ENCODE measurements at places on chromosomes 12 and 14.

DNA sequence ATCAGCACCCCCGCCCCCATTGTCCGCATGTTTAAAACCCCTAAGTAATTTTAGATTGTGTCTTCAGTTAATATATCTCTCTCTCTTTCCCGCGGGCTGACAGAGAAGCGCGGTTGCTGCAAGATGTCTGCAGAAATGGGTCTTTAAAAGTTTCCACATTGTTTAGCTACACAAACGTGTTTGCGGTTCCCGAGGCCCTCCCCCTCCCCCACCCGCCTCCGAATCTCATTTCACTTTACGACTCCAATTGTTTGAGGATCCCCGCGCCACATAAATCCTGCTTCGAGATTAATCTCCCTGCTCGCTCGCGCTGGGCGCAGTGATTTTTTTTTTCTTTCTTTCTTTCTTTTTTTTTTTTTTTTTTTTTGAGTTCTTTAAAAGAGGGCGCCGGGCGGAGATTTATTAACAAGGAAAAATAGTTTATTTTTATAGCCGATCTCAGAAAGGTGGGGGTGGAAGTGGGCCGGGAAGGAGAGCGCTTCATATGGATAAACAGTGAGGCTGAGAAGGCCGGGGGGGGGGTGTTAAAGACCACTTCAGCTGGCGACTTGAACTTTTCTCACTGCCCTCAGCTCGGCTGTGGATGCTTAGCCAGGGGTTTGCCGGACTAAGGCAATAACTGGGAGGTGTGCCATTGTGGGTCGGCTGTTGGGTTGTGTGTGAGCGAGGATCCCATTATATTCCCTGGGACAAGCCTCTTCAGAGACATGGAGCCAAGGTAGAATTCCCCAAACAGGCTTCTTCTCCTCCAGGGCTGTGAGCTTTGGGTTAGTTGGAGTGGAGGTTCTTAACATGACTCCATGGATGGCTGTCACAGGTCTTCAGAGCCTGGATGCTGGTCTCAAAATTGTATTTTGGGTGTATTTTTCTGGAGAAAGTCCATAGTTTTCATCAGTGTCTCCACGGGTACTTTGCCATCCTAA is 39.7 kb upstream of the TBX5 start:
- DNase-seq, result no peak

DNA sequence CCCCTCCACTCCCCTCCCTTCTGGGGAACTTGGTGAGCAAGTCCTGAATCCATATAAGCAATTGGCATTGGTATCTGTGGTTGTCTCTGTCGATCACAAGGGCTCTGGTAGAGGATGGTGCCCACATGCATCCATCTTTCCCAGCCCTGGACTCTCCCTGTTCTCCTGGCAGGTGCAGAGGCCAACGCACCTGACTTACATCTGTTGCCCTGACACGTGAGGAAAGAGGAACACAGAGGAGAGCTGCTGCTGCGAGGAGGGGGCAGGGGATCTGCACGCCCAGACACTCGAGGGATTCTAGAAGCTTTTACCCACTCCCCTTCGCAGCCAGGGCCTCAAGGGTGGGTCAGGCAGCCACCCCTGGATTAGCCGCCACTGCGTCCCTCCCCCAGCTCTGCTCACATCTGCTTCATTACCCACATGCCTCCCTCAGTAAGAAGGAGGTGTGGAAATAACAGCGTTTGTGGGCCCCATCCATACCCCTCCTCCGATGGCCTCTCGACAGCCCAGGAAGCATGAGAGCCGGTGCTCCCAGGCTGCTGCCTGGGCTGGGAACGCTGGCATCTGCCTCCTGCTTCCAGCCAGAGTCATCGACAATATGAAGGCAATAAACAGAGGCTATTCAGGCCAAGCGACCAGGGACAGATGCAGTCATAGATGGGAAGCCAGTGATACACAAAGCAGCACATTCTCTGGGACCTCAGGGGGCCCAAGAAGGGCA is 56.5 kb downstream of the KDM2B start:
- DNase-seq, result no peak

- DNase-seq, result no peak
Observed at GRCh38 chr12:105798256-105798845, 340.4 kb downstream of the NUAK1 start.

DNA sequence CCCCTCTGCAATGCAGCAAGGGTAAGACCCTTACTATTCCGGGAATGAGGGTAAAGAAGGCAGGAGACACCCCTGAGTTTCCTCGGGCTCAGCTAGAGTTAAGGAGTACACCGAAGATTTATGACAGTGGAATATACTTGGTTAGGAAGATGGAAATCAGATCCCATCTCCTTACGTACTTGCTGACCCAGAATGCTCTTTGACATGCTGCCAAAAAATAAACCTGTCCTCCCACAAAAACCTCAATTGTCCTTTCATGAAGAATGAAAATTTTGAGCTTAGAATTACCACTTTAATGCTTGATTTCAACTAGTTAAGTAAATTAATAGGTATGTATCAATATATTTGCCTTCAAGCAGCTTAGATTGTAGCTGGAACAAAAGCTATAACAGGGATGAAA is 99.5 kb downstream of the PRIMA1 start:
- no peak for DNase-seq

DNA sequence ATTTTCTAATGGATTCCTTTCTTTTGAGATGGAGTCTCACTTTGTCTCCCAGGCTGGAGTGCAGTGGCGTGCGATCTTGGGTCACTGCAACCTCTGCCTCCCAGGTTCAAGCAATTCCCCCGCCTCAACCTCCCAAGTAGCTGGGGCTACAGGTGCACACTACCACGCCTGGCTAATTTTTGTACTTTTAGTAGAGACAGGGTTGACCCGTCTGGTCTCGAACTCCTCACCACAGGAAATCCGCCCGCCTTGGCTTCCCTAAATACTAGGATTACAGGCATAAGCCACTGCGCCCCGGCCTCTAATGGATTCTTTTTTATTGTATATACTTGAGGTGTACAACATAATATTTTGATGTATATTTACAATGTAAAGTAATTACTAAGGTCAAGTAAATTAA is 140.1 kb upstream of the SLCO1C1 start:
- DNase-seq, result no peak

- DNase-seq, result no peak
Observed at GRCh38 chr12:24539646-24540045, 409.3 kb downstream of the BCAT1 start.

DNA sequence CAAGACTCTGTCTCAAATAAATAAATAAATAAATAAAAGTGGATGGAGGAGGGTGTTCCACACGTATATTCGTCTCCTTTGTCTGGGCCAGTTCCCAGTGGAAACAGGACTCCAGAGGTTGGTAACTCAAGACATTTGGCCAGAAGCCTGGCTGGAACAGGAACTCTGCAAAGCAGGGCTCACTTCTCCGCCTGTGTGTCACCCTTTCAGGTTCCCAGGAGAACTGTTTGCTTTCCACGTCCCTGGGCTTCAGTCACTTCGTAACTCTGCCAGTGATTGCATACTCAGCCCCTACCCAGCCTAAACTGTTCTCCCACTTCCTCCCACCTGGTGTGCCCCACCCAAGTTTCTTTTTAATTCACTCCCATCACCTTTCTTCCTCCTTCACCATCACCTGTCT is 7.0 kb upstream of the UBE2N start:
- DNase-seq, result no peak

All from stimulated activated CD8-positive, alpha-beta memory T cell treated with anti-CD3 and anti-CD28 coated beads, Interleukin-7, amount 100 ng/mL, for 1 hour (primary cell).